ENCODE measurements at places on chromosomes 11 and 22. TPM values are rescaled to one million over a fixed set of nuclear protein-coding genes. Genes with fewer than 3 reads are reported as not detected.
A peak's percentile ranks its signal among the peaks of the same experiment; 100 is the strongest.

DNA sequence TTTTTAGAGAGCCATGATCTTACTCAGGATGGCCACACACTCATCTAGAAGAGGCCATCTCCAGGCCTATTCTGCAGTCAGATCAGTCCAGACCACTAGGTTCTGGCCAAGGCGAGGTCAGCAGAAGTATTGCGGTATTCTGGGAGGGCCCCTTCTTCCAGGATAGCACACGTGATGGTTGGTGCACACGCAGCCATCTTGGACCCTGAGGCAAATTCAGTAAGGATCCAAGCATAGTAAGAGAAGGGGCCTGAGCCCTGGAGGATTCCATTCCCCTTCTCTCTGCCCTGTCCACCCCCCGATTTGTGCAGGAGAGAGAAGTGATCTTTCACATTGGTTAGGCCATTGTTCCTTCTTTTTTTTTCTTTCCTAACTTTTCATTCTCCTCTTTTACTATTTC is 957.9 kb downstream of the BRD1 start:
- H3K4me3 ChIP-seq: no peak overlapping the region
- H3K27ac ChIP-seq: no peak overlapping the region
- no peaks in the 10 kb centered on the region for H3K27me3 ChIP-seq
- H3K4me1 ChIP-seq: no peaks in the 10 kb centered on the region
- H3K36me3 ChIP-seq: no peaks in the 10 kb centered on the region
- DNase-seq: no peak

DNA sequence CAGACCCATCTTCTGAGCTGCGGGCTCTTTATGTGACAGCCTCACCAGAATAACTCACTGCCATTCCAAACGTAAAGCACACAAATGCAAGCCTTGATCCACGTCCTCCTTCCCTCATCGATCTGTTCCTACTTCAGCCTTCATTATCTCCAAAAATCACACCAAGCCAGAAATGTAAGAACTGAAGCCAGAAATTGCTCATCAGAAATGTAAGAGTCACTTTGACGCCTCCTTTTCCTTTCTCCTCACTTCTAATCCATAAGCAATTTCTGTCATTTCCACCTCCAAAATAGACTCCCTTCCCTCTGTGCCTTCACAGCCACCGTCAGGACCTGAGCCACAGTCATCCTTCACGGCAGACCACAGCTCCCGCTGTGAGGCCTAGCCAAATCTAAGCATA is 387.3 kb upstream of the B3GAT1 start:
- no peaks in the 10 kb centered on the region for H3K36me3 ChIP-seq
- no peak overlapping the region for H3K27ac ChIP-seq
- no peak overlapping the region for H3K4me3 ChIP-seq
- no peaks in the 10 kb centered on the region for H3K4me1 ChIP-seq

DNA sequence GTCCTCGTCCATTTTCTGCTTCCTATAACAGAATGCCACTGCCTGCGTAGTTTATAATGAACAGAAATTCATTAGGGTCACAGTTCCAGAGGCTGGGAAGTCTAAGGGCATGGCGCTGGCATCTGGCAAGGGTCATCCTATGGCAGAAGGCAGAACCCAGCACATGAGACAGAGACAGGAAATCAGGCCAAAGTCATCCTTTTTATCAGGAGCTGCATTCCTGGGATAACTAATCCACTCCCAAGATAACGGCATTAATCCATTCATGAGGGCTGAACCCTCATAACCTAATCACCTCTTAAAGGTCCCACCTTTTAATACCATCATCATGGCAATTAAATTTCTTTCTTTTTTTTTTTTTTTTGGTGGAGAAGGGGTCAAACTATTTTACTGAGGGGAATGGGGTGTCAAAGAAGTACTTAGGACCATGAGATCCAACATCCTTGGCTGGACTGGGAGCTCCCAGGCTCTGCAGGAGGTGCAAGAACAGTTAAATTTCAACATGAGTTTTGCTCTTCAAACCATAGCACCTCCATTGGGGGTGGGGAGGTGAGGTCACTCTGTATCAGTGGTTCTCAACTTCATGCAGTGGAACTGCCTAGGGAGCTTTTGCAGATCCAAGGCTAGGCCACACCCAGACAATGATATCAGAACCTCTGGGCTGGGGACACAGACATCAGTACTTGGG is 4.4 kb downstream of the TMEM109 start:
- peaks cover 50% of the 10 kb centered on the region for H3K4me1 ChIP-seq
- H3K27ac ChIP-seq: no peak overlapping the region
- H3K27me3 ChIP-seq: no peaks in the 10 kb centered on the region
- no peak for DNase-seq
- H3K4me3 ChIP-seq: no peak overlapping the region

GRCh38 chr11:66289548-66290329 is 796 bp upstream of the YIF1A start:
- peak; percentile 72 for DNase-seq
- H3K36me3 ChIP-seq: no peaks in the 10 kb centered on the region
- peak overlapping the region; percentile 99 for H3K4me3 ChIP-seq
- H3K27me3 ChIP-seq: peaks cover 34% of the 10 kb centered on the region
- H3K4me1 ChIP-seq: peaks cover 42% of the 10 kb centered on the region
- H3K27ac ChIP-seq: peak overlapping the region; percentile 57

RAB38 gene
- total RNA-seq: 1.5 TPM

DNA sequence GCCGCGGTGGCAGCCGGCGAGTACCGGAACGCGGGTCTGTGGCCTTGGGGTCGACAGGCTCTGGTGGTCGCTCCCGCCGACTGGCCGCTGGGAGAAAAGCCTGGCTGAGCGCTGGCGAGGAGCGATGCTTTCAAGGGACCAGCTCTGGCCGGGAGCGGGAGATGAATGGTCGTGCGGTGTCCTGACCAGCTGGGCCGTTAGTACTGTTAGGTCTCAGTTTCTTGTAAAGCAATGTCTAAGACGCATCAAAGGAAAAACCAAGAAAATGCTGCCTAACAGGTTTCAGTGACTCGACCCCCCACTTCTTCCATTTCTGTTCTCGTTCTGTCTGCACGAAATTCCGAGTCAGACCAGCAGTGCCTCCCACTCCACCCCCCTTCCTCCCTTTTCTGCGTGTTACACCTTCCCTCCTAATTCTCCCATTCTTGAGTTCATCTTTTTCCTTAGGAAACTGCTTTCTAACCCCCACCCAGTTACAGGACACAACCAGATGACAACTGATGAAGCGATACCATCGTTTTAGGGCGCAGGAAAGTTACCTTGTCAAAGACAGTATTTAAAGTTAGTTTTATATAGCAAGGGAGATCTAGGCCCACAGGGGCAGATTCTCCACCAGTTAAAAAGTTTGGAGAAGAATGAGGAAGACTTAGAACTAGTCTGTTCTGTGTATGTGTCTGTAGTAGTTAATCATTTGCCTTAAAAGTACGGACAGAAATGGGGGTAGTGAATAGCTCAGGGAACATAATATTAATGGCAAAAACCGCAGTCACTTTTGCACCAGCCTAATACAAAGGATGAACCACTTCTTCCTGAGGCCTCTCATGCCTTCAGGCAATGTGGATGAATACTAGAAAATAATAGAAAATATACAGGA is 1.0 kb downstream of the CUL5 start:
- peaks cover 3% of the 10 kb centered on the region for H3K36me3 ChIP-seq
- H3K4me1 ChIP-seq: peaks cover 40% of the 10 kb centered on the region
- DNase-seq: no peak
- H3K4me3 ChIP-seq: peak overlapping the region; percentile 74

Data from heart left ventricle (tissue), 16 donors.